Suprapubic skin (tissue), 4 donors: ENCODE measurements at places on chromosomes 13 and 19. TPM values are rescaled to one million over a fixed set of nuclear protein-coding genes. Genes with fewer than 3 reads are reported as not detected.

Gene KLK13
- 17.1 TPM for total RNA-seq

Gene SIGLEC11
- total RNA-seq: not detected

Gene GIPC1
- total RNA-seq: 104 TPM

Gene CYP2A6
- not detected for total RNA-seq

GRCh38 chr13:114339857-114340534 is 25.7 kb downstream of the CHAMP1 start:
- H3K4me3 ChIP-seq: no peak overlapping the region
- peaks cover 3% of the 10 kb centered on the region for H3K4me1 ChIP-seq
- DNase-seq: no peak
- H3K36me3 ChIP-seq: no peaks in the 10 kb centered on the region
- H3K27ac ChIP-seq: no peak overlapping the region

DNA sequence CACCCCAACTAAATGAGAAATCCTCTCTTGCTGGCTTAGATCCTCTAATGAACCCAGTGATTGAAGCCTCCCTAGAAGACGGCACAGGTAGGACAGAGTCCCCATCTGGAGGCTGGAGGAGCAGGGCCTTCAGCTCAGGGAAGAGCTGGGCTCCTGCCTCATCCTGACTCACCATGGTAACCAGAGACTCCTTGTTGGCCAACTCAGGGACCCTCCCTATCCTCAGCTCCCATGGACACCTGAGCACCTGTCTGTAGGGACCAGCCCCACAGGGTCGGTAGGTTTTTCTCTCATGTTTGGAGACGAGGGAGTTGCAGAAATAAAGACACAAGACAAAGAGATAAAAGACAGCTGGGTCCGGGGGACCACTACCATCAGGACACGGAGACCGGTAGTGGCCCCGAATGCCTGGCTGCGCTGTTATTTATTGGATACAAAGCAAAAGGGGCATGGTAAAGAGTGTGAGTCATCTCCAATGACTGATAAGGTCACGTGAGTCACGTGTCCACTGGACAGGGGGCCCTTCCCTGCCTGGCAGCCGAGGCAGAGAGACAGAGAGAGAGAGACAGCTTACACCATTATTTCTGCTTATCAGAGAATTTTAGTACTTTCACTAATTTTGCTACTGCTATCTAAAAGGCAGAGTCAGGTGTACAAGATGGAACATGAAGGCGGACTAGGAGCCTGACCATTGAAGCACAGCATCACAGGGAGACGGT is 26.6 kb downstream of the SIGLEC7 start:
- no peak overlapping the region for H3K4me3 ChIP-seq
- peaks cover 10% of the 10 kb centered on the region for H3K4me1 ChIP-seq
- H3K27me3 ChIP-seq: peaks cover 25% of the 10 kb centered on the region
- DNase-seq: no peak
- no peak overlapping the region for H3K27ac ChIP-seq

DNA sequence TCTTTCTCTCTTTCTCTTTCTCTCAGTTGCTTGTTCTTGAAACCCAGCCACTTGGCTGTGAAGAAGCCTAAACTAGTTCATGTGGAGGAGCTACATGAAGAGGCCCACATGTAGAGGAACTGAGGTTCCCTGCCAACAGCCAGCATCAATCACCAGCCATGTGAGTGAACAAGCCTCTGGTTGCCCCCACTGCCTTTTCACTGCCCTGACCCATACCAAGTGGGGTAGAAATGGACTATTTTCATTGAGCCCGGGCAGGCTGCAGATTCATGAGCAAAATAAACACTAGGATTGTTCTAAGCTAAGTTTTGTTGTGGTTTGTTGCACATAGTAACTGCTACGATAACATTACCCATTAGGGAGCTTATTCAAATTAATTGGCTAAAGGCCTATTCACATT is 78.7 kb upstream of the FAM216B start:
- H3K27me3 ChIP-seq: no peaks in the 10 kb centered on the region
- no peak for DNase-seq
- no peak overlapping the region for H3K4me3 ChIP-seq
- no peak overlapping the region for H3K27ac ChIP-seq
- H3K36me3 ChIP-seq: no peaks in the 10 kb centered on the region
- no peaks in the 10 kb centered on the region for H3K4me1 ChIP-seq
